ENCODE measurements at places on chromosomes 6 and 20.

DNA sequence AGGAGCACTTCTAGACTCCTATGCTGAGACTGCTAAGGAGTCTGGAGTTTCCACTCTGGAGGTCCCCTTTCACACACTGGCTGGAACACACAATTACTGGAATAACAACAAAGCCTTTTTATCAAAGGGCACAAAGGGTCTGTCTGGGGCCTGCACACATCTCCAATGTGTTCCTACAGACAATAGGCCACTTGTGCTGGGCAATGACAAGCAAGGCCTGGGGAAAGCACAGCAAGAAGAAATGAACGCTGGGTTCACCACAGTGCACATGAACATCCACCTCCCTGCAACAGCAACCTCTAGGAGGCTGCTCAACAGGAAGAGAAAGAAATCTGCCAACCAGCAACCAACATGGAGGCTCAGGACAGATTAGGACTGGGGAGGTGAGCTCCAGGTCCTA, 43.9 kb downstream of the TRPC4AP start:
- DNase-seq: no peak

DNA sequence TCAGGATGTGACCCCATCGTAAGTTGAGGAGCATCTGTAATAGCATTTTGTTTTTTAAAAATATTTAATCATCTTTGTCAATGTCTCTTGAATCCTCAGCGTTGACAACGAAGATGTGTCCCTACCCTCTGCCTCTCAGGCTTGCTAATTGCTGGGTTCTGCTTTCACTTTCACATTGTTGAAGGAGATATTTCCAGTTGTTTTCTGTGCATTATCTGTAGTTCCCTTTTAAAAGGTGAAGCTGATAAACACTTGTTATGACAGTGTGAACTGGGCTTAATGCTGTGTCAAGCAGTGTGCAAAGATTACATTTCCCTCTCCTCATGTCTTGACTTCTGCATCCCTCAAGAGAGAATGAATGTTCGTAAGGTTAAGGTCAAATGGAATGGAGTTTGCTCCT, 54.9 kb downstream of the CSE1L start:
- DNase-seq: peak; percentile 3

DNA sequence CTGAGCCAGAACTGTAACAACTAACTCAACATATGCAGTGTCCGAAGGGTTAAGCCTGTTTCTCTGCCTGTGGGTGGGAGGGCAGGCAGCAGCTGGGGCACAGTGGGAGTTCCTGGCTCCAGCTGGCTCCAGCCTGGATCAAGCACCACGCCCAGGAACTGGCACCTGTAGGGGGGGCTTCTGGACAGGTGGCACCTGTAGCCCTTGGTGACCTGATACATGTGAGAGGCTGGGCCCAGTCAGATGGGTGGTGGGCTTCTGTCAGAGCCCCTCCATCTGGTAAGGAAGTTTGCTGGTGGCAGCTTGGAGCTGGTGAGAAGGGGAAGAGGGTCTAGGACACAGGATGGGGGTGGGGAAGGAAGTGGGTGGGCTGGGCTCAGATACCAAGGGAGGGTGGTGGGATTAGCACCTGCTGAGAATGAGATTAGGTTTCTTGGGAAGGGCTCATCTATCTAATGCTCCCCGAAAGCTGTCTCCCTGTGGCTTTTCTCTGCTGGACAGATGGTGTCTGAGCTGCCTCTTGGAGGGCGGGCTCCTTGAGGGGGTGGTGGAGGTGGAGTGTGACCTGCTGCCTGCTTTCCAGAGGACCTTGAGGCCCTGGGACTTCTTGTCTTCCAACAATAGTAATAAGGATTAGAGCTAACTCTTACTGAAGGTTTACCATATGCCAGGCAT, 28.5 kb downstream of the BCL2L1 start:
- DNase-seq: no peak

DNA sequence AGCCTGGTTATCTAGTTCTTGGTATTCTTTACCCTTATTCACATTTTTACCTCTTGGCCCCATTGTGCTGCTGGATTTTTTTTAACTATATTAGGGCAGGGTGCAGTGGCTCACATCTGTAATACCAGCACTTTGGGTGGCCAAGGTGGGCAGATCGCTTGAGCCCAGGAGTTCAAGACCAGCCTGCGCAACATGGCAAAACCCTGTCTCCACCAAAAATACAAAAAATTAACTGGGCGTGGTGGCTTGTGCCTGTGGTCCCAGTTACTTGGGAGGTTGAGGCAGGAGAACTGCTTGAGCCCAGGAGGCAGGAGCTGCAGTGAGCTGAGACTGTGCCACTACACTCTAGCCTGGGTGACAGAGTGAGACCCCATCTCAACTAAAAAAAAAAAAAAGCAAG, 12.2 kb upstream of the TAF8 start:
- no peak for DNase-seq

GRCh38 chr6:47188588-47189021, 121.1 kb downstream of the TNFRSF21 start:
- no peak for DNase-seq

GRCh38 chr20:50303573-50304500, 113.2 kb downstream of the CEBPB start:
- DNase-seq: no peak

DNA sequence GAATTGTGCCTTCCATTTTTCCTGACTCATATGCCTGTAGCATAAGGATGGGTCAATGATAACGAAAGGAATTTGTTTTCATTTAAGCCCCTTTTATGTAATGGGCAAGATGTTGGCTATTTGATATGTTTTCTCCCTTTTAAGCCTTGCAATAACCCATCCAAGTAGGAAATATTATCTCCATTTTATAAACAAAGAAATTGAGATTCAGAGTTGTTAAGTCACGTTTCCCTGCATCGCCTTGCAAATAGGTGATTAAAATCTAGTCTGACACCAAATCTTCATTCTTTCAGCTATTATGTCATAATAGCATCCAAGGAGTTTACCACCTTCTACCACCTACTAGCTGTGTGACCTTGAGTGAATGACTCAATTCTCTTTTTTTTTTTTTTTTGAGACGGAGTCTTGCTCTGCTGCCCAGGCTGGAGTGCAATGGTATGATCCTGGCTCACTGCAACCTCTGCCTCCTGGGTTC, 7.0 kb downstream of the HNF4A start:
- no peak for DNase-seq

DNA sequence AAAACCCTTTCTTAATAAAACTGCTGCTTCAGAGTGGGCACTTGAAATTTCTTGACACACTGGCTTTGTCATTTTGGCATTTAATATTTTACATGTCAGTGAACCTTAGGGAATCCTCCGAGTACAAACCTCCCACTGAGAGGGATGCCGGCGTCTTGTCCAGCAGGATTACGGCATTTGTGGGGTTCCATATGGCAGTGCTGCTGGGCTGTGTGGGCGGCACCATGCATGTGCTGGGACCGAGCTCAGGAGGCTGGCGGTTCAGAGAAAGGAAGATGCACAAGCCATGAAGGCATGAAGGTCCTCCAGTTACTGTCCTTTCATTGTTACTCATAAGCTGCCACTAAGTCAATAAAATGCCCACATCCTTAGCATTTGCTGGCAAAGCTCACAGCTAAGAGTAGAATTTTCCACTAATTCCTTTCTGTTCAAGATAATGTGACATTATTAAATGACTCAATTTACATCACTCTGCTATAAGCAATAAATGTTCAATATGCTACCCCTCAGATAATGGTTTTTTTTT, 61.4 kb downstream of the LY86 start:
- no peak for DNase-seq

DNA sequence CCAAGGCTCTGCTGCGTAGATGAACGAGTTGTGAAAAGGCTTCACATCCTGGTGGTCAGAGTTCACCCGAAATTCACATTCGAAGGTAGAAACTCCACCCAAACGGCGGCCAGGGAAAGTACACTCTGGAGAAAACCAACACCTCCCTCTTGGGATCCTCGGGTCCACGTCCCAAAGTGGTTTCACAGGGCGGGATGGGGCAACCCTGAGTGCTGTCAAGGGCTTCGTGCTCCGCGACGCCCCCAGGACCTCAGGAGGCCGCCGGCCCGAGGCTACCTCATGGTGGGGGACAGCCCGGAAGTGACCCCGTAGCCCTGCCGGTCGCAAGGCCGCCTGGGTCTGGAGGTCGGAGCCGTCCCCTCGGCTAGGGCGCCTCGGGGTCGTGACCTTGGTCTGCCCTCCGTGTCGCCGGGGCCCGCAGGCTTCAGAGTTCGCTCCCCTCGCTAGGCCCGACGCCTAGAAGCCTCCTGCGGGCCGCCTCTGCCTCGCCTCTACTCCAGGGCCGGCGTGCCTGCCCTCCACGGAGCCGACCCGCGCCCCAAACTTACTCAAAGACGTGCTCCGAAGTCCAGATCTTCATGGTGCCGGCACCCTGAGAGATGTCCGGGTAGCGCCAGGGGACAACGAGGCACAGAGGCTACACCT, at the start of gene PRELID3B:
Gene PRELID3B (minus strand): TSS at position 636 of the 645 bp plus-strand sequence. CDS start 56 bp downstream, at position 580.
- peak; percentile 14 for DNase-seq

GRCh38 chr20:24483435-24484080, 14.1 kb downstream of the SYNDIG1 start:
- DNase-seq: no peak

- no peak for DNase-seq
These were observed 225 bp downstream of the MAP3K5 start for GRCh38 chr6:136792095-136792409.

- peak; percentile 12 for DNase-seq
These were observed 365.8 kb upstream of the HSF2 start for GRCh38 chr6:122033564-122034181.

- DNase-seq: no peak
These were observed 97.2 kb upstream of the RIN2 start for GRCh38 chr20:19660808-19661378.

- DNase-seq: no peak
These were observed 8.2 kb downstream of the LY86 start for GRCh38 chr6:6596529-6597328.

GRCh38 chr6:2147766-2148448, 97.5 kb downstream of the GMDS start:
- no peak for DNase-seq

DNA sequence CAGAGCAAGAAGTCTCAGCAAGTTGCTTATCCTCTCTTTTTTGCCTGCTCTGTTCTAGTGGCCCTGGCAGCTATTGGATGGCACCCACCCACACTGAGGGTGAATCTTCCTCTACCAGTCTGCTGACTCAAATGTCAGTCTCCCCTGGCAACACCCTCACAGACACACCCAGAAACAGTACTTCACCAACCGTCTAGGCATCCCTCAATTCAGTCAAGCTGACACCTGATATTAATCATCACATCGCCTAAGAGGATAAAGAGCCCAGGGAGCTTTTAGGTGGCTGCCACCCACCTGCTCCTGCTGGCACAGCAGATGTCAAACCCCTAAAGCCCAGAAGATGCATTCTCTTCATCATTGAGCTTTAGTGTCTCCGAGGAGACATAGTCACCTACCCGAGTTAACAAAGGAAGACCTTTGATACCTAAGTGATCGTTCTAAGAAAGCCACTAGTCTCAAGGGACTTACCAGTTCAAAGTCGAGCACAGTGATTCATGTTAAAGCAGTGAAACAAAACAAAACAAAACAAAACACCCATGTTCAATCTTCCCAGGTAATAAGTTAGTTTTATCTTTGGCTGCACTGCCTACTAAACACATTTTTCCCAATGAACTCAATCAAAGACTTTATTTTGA, 97.7 kb upstream of the KCNQ5 start:
- DNase-seq: no peak

DNA sequence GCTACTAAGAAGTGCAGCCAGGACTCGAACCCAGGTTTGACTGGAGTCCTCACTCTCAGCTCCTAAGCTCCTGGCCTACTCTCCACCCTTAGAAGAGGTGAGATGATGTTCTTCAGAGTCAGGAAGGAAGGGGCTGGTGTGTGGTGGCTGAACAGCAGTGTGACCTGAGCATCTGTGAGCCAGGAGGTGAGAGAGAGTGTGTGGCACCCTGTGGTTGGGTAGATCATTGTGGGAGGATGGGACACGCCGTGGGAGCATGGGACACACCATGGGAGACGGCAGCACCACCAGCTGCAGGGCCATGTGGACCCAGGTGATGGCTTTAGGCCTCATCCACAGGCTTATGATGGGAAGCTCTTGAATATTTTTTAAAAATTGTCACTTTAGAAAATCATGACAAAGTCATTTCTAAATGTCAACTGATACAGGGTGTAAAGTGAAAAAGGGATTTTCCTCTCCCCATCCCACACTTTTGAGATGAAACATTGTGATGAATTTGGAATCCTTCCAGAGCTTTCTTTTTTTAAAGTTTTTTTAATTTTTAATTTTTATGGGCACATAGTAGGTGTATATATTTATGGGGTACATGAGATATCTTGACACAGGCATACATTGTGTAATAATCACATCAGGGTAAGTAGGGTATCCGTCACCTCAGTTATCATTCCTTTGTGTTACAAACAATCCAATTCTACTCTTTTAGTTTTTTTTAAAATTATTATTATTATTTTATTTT, 31.6 kb downstream of the SRC start:
- DNase-seq: no peak

DNA sequence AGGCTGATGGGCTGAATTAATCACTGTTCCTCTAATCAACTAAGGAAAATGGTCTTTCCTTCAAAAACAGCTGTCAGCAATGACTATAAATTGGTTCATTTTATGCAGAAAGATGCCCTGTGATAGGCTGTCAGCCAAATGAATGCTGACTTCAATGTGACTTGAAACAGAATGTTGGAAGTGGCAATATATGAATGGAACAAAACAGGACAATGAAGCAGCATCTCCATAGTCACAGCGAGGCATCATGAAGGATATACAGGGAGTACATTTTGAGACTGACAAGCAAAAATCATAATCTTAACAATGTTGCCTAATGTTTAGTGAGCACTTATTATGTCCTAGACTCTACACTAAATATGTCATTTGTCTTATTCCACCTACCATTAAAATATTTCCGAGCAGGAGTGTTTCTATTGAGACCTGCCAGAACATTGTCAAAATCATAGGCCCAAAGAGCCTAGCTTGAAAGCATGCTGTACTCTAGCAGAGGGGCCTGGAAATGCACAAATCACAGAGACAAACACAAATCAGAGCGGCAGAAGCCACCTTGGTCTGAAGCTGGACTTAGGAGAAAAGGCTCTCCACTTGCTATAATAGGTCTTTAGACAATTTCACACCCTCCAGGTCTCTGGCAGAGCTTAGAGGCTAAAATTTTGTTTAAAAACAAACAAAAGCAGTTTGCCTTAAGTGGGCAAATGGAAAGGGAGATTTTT, 63.3 kb downstream of the FAM50B start:
- no peak for DNase-seq

DNA sequence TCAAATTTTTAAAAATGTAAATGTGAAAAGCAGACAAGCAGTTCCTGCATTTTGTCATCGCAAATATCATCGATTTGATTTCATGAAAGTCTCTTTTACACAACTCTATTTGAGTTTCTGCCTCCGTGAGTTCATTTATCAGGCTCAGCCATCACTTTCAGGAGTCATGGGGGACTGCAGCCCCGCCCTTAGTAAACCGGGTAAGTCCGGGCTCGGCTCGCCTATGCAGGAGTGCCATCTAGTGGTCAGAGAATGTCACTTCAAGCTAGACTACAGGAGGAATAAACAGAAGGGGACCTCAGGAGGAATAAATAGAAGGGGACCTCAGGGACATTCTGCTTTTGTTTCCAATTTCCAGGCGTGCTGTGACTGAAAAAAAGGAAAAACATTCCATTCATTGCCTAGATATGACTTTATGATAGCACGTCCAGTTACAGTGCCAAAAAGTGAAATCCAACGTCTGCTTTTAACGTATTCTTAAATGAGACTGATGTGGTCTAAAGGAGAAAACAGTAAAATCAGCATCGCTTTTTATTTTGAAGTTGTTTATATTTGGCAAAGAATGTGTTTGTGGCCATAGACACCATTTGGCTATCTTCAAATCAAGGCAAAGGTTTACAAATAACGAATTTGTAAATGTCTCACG, 333.9 kb downstream of the HACE1 start:
- DNase-seq: peak; percentile 75

All from CD4-positive, alpha-beta T cell treated with Interleukin-2 at 100 ng/mL for 4 hours (primary cell).